ENCODE measurements at places on chromosomes 3 and 15.

GRCh38 chr3:52218026-52218425 lies 7.4 kb downstream of the TLR9 start:
- no peak for DNase-seq

- peak; percentile 24 for DNase-seq
Measured at GRCh38 chr3:184560531-184560930, 1.1 kb upstream of the EPHB3 start.

GRCh38 chr3:8727605-8728512 lies 5.7 kb upstream of the CAV3 start:
- no peak for DNase-seq

GRCh38 chr15:37979671-37980409 lies 45.4 kb downstream of the TMCO5A start:
- no peak for DNase-seq

- DNase-seq: no peak
Measured at GRCh38 chr15:83372434-83372891, 74.7 kb upstream of the SH3GL3 start.

DNA sequence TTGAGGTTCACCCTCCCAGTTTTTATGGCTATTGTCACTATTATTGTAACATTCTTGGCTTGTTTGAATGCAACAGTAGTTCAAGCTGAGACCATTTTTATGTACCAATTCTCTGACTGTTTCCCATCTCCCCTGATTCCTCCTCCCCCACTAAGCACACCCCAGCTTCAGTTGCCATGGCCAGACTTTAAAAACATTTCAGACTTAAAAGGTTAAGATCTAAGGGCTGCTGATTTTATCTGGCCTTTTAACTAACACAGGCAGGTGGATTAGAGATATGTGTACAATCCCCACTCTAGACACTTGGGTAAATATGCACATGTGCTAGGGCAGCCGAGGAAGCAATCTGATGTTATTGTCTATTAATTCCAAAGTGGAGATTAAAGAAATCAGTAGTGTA lies 386.3 kb upstream of the NR2F2 start:
- DNase-seq: no peak

GRCh38 chr3:53023072-53023823 lies 22.6 kb downstream of the SFMBT1 start:
- no peak for DNase-seq

- peak; percentile 81 for DNase-seq
Measured at GRCh38 chr3:13122081-13123012, 49.1 kb upstream of the IQSEC1 start.

- no peak for DNase-seq
Measured at GRCh38 chr15:61951949-61952348, 108.3 kb downstream of the VPS13C start.

DNA sequence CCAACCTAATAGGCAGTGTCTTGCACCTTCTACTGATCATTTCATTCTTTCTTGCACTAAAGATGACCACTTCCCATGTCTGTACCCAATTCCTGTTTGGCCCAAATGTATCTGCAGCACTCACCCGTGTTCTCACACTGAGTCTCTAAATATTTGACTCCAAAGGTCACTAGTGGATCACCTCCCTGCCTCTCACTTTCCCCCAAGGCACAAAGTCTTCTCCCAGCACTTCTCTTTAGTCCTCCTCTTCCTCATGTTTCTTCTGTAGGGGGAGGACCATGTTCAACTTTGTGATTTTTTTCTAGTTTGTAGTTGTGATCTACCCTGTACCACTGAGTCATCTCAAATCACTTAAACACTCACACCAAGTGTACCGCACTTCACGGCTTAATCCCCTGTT lies 13.9 kb downstream of the NR1I2 start:
- no peak for DNase-seq

DNA sequence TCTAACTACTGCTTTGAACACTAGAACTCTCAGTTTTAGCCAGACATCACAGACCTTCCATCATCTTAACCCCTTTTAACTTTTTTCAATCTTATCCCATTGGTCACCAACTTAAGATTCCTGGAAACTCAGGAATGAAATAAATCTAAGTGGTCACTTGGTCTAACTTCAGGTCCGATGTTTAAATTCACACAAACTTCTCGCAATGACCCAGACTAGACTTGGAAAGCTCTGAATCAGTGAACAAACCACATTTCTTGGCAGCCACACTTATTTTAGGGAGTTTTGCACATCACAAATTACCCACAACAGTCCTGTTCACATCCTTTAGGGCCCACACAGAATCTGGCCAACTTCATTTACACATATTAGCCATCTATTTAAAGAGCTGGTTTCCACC lies 118.9 kb downstream of the MAGI1 start:
- no peak for DNase-seq

- peak; percentile 91 for DNase-seq
Measured at GRCh38 chr15:58247855-58248842, 110.0 kb downstream of the AQP9 start.

- no peak for DNase-seq
Measured at GRCh38 chr15:87741350-87741749, 515.2 kb downstream of the NTRK3 start.

- no peak for DNase-seq
Measured at GRCh38 chr15:67613211-67613610, 70.7 kb downstream of the MAP2K5 start.

- no peak for DNase-seq
Measured at GRCh38 chr3:39671600-39671999, 137.8 kb upstream of the MYRIP start.

DNA sequence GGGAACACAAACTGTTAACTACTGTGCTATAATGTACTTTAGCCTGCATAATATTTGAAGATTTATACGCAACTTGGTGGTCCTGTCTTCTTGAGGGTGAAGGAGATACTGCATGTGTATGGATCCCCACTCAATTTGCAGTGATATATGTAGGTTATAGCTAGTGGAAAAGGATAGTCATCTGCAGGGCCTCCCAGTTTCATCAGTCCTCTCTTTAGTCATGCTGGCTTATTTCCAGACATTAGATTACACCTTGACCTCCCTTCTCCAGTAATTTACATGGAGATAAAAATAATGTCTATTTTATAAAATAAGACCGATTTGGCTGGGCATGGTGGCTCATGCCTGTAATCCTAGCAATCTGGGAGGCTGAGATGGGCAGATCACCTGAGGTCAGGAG lies 3.7 kb downstream of the NR1D2 start:
- no peak for DNase-seq

- no peak for DNase-seq
Measured at GRCh38 chr3:117853923-117854668, 1144.5 kb downstream of the TUSC7 start.

DNA sequence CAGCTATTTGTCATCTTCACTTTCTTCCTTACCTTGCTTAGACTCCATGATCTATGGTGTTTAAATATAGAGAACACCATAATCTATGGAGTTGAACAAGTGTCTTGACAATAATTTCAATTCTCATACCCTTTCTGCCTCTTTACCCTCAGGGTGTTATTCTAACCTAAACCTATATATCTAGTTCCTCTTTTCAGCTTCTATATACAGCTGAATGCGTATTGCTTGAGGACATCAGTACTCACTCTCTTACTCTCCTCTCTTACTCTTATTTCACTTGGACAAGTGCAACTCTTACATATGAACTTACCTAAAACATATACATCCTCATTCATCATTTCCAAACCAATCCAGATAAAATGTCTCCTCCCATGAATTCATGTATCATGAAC lies 187.1 kb downstream of the RAP2B start:
- DNase-seq: no peak

DNA sequence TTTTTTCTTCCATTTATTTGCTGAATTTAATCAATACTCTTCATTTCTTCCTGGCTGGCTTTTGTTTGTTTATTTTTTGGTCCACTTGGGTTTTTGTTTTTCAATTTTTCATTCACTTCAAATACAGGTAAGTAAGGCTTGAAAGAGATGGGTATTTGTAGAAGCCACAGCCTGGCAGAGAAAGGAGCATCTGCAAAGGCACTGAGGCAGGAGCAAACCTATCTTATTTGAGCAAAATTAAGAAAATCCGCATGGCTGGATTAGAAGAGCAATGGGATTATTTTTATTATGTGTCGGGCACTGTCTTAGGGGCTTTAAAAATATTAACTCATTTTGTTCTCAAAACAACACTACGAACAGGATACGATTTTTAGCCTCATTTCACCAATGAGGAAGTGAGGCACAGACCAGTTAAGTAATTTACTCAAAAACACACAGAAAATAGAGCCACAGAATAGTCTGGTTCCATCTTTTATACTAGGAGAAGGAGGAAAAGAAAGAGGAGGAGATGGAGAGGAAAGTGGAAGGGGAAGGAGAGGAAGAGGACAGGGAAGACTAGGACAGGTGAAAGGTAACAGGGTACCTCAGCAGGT lies 35.1 kb upstream of the CCDC80 start:
- no peak for DNase-seq

DNA sequence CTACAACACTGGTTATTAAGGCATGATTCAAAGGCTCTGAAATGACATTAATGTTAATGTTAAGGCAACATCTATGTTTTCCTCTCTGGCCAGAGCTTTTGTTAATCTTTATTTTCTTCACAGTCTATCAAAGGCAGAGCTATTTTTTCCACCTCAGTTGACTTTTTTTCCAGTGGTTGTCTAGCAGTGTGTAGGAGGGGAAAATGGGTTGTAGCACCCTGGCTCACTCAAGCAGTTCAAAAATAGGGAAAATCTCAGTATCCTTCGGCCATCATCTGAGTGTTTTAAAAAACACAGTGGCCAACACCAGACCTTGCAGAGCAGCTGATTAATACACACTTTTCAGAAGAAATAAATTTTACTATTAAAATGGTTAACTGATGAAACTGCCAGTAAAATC lies 21.4 kb downstream of the CBLB start:
- DNase-seq: no peak

GRCh38 chr3:135752851-135753250 lies 212.7 kb upstream of the PPP2R3A start:
- DNase-seq: no peak

DNA sequence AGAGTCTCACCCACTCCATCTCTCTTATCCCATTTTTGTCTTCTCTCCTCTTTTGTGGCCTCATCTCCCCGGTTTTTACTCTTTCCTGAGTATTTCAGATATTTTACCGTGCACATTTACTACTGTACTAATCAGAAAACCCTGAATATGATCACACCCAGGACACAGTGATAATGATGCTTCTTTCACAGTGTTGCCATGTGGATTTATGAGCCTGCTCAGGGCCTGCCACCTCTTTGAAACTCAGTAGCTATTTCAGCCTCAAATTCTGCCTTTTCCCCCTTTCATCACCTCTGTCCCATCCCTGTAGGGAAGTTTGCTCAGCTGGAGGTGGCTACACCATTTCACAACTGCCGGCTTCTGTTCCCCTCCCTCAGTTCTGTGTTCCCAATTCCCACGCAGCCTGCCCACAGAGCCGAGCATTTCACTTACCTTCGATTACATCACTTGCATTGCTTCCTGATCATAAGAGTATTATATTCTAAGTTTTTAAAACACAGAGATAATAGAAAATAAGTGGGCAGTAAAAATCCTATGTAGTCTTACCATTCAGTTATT lies 33.2 kb downstream of the ARNT2 start:
- no peak for DNase-seq

GRCh38 chr3:108899530-108899929 lies 54.1 kb downstream of the GUCA1C start:
- no peak for DNase-seq

DNA sequence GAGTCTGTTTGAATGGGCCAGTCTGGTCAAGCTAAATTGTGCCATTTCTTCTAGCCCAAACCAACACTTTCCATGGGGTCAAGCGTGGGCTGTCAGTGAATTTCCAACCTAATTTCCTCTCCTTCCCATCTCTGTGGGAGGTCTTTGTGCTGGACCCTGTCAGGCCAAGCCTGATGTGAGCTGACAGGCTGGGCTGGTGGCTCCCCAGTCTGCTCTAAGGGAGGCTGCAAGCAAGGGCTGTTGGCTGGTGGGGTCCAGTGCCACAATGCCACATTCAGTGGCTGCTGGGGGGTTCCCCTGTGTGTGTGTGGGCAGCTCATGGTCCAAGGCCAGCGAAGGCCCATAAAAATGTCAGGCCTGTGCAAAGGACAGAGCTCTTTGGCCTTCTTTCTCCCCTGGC lies 216.1 kb downstream of the OPA1 start:
- DNase-seq: no peak

DNA sequence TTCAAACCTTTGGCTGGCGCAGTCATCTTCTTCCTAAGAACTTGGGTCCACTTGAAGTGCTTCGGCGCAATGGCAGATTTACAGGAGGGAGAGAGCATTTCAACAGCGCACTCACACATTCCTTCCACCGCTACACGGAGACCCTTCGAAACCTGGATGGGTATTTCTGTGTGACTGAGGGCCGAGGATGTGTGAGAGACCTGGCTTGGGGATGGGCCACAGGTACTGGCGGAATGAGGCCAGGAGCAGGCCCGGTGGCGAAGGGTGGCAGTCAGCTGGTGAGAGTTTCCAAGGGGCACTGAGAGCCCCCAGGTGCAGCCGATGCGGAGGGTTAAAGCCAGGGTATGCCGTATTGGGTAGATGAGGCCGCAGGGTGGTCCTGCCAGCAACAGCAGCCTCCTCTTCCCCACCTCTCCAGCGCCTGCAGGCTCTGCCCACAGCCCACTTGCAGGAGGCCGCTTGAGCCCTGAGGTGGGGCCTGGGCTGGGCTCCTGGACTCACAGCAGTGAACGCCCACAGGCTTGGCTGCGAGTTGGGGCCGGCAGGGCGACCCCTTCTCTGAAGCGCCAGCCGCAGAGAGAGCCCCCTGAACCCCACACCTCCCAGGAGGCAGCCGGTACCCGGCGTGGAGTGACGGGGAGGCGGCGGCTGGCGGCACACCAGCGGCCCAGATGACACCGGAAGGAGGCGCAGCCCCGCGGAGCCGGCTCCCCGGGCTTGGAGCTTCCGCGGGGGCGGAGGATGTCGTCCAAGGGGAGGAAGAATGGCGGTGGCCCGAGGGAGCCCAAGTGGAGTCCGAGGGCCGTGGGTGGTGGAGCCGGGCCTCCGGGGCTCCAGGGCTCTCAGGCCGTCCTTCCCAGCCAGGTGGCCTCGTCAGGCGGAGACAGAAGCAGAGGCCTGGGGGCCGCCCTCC lies 166.5 kb downstream of the NSMCE3 start:
- peak; percentile 49 for DNase-seq

- DNase-seq: no peak
Measured at GRCh38 chr3:81620849-81621248, 140.6 kb downstream of the GBE1 start.

GRCh38 chr3:141039589-141039988 lies 11.6 kb upstream of the SPSB4 start:
- DNase-seq: no peak

- no peak for DNase-seq
Measured at GRCh38 chr3:18044971-18045880, 302.8 kb upstream of the TBC1D5 start.

DNA sequence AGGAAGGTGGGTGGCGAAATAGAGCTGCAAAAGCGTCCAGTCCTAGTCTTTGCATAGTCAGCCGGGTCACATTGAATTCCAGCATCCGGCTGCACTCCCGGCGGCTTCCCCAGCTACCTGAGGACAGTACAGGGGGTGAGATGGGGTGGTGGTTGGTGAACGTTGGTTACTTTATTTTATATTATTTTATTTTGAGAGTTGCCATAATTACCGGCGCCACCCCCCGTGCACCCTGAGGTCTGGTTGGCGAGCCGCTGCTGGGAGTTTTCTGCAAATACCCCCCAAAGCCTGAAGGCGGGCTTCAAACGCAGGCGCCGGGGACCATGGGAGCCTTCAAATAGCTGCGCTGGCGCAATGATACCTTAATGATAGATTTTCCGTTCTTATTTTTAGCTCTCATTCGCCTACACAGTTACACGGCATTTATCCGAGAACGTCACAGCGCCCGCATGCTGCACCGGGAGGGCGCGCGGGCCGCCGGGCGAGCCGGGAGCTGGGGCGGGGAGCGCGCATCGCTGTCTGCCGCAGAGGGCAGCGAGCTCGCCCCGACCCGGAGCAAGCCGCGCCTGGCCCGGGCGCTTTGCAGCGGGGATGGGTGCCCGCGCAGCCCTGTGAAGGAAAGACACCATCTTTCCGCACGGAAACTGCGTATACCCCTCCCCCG lies 756 bp upstream of the RASGRF1 start:
- no peak for DNase-seq

Measured in lower lobe of right lung (tissue), 2 donors.